Sciatic nerve (tissue), 2 donors: ENCODE measurements at places on chromosomes 4 and X.

- no peak for DNase-seq
Measured at GRCh38 chr4:148980782-148981480, 538.7 kb upstream of the NR3C2 start.

- no peak for DNase-seq
Measured at GRCh38 chrX:103099691-103100090, 6.7 kb upstream of the NXF3 start.

- no peak for DNase-seq
Measured at GRCh38 chr4:27807207-27807606, 946.6 kb downstream of the STIM2 start.

DNA sequence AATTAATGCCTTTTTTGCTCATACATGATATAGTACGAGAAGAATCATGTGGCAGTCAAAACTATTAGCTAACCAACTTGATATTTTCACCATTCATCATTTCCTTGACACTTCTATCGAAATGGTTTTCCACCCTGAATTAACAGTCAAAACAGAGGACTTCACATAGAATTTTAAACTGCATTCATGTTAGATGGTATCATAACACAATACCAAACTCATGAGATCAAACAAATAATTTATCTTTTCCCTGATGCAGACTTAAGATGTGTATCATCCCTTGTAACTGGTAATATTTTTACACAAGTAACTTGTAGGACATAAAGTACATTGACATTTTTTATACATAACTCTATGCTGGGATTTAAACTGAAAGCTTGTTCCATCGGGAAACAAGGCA lies 18.2 kb upstream of the ANTXR2 start:
- DNase-seq = no peak

DNA sequence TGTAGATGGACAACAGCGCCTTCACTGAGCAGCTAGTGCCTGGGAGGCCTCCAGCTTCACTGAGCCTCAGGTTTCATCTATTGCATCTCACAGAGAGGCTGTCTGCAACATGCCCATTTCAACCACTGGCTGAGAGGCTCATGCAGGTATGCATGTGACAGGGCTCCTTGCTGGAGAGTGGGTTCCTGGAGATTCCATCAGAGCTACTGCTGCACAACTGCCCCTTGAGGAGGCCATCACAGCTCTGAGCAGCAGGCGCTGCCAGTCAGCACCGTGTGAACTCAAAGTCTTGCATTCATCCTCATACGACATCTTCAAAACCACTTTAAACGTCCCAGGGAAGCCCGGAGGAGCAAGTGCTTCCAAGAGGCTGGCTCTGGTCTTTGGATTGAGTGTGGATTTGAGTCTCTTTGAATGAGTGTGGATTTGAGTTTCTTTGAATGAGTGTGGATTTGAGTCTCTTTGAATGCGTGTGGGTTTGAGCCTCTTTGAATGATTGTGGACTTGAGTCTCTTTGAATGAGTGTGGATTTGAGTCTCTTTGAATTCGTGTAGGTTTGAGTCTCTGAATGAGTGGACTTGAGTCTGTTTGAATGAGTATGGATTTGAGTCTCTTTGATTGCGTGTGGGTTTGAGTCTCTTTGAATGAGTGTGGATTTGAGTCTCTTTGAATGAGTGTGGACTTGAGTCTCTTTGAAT lies 8.7 kb downstream of the P2RY8 start:
- no peak for DNase-seq

- DNase-seq = peak; percentile 70
Measured at GRCh38 chr4:15654593-15655222, 449 bp downstream of the FBXL5 start.

DNA sequence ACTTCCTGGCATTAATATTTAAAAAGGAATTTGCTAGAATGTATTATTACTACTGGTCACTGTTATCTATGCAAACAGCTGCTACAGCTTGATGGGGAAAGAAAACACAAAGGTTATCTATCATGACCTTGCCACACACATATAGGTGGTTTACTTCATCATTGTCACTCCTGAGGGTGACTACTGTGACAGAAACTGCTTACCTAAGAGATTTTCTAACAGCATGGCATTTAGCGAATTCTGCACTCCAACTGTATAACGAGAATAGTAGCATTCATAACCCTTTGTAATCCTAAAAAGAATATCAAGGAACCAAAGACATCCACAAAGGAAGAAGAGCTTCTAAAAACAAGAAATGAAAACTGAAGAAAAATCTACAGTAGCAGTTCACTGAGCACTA lies 74.6 kb upstream of the SPOCK3 start:
- DNase-seq = no peak

DNA sequence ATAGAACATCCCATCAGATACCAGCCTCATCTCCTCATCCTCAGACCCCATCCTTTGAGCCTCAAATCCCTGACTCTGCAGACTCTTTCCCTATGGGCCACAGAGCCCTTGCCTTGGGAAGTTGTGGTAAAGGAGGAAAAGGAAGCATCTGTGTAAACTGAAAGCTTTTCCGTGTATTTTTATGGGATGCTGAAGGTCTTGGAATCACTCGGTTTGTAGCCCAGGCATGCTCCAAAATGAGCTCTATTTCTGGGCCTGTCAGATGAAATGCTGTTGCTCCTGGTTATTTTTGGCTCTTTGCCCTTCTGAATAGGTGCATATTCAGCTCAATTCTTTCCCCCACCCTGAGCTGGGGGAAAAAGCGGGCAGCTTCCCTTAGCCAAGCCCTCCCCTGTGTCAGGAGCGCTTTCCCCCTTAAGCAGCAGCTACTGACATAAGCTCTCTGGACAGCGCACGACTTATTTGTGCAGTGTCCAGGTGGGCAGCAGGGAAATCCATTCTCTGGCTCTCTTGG lies 5.0 kb upstream of the SEL1L3 start:
- DNase-seq = no peak

GRCh38 chrX:152170621-152171020 lies 32.2 kb upstream of the MAGEA10 start:
- DNase-seq = no peak

- DNase-seq = no peak
Measured at GRCh38 chrX:153596981-153597750, 1.8 kb downstream of the CCNQ start.

DNA sequence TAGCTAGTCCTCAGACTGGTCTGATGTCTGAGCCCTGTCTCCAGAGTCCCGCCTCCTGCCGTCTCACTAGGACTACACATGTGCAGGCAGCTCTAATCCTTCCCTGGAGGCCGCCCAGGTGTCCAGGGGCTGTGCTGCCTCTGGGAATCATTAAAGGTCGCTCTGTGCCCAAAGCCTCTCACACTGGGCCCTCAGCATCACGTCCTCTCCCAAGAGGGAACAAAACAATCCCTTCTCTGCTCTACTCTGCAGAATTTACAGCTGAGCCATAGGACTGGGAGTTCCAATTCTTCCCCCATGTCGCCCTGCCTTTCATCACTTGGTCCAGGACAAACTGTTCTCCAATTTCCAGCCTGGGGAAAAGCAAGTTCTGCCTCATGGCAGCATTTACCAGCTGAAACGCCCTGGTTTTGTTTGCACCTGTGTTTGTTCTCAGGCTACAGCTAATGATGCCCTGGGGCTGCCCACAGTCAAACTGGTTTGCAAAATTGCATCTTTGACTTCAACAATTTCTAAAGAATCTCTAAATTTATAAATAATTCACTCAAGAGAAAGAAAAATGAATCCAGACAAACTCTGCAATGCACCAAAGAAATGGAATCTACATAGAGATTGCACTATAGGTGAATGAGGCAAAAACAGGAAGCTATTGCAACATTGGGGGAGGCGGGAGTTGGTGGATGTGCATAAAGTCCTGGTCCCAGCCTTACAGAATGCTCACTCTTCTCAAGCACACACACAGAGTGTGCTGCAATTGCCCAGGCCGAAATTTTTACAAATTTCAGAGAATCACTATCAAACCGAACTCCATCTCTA lies 7.2 kb upstream of the MRFAP1 start:
- no peak for DNase-seq

DNA sequence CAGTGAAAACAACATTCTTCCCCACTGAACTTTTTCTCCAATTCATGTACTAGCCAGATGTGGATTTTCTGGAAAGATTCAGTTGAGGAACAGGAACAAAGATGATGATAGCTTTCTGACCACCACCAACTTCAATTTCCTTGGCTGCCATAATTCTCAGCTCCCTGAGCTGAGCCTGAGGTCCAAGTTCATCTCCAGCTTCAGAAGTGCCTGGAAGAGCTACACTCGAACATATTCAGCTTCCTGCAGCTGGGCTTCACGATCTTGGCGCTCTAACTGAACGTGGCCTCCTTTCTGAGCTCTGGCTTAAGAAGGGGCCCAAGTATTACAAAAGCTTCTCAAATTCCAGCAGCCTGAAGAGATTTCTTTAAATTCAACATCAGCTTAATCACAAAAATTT lies 83.9 kb downstream of the QDPR start:
- no peak for DNase-seq

- no peak for DNase-seq
Measured at GRCh38 chr4:89482251-89482650, 174.7 kb upstream of the GPRIN3 start.

GRCh38 chrX:69152417-69152841 lies 12.8 kb downstream of the PJA1 start:
- no peak for DNase-seq

- DNase-seq = no peak
Measured at GRCh38 chrX:24266996-24267395, 46.9 kb downstream of the SUPT20HL2 start.

- no peak for DNase-seq
Measured at GRCh38 chr4:79013756-79014155, 74.5 kb upstream of the PAQR3 start.

DNA sequence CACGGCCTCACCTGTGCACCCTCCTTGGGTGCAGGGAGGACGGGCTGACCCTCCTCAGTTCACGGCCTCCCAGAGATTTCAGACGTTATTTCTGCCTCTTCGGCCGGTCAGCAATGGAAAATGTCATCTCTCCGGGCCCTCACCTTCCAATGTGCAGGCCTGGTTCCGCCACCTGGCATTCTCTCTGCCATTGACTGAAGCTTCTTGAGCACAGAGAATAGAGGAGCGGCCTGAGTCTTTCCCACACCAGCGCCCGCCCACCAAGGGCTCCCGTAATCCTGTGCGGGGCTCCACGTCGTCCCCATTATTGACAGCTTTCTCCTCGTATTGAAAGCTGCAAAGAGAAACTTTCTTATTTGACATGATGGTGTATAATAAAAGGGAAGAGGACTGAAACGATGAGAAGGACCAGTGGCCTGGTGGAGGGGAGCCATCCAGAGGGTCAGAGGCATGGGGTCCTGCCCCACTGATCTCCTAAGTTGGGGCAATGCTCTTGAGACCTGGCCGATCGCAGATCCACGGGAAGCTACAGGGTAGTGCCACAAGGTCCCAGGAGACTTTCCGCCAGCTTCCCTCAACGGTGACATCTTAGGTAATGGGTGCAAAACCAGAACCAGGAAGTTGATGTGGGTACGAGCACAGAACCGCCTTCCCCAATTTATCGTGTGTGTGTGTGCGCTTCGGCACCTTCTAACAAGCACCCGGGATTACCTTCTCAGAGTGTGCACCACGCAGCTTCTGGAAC lies 20.6 kb downstream of the HTRA3 start:
- DNase-seq = peak; percentile 47

DNA sequence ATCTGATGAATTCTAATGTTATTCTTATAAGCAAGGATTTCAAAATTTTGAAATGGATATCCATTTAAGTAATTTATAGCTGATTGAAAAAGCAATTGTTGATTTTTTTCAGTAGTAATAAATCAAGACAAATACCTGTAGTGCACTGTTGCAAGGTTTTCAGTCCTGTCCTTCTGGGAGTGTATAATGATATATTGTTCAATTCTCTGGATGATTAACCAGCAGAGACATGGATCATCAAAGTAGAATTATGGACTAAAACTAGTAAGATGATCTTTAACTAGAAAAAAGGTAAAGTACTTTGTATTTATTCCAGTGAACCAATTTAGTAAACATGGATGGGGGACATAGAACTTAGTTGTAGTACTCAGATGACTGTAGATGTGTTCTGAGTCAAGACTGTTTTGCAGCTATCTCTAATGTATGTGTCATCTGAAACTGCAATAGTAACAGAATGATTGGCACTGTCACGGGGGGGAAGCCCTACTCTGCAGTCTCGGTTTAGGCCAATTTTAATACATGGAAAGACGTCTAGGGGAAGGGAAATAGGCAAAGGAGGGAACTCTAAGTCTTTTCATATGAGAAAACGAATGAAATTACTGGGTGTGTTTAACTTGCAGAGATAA lies 121.9 kb downstream of the GLRA3 start:
- no peak for DNase-seq

- DNase-seq = peak; percentile 62
Measured at GRCh38 chrX:125205133-125205917, 114.3 kb upstream of the TEX13C start.

DNA sequence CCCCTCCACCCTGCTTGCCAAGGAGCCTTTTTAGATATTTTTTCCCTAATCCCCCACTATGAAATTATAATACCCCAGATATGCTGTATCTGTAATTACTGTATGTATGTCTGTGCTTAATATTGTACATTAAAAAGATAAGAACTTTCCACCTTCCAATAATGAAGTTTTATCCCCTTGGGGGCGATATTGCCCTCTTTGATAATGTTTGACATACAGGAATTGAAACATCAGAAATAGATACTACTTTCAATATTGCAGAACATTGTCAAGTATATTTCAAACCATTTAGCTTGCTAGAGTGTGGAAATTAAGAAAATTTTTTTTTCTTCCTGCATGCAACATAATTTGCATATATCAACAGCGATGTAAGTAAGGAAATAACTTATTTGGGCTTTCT lies 58.9 kb downstream of the NAF1 start:
- no peak for DNase-seq

- DNase-seq = no peak
Measured at GRCh38 chr4:169618986-169619385, 1.4 kb upstream of the CLCN3 start.

DNA sequence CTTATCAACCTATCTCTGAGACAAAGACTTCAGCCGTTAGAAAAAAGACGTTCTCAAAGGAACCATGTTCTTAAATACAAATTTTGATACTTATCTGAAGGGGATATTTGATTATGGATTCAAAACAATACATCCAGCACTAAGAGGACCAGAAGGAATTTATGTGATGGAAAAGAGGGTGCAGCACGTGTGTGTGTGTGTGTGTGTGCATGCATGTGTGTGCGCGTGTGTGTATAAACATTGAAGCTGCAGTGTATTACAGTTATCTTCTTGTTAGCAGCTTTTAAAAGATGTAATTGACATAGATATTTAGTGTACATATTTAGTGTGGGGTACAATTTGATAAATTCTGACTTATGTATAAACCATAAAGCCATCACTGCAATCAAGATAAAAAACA lies 44.9 kb downstream of the ANK2 start:
- no peak for DNase-seq

GRCh38 chr4:113116414-113117357 lies 67.2 kb downstream of the ANK2 start:
- no peak for DNase-seq

- DNase-seq = no peak
Measured at GRCh38 chrX:129659141-129659540, 4.4 kb upstream of the APLN start.

- DNase-seq = peak; percentile 54
Measured at GRCh38 chrX:153767674-153768055, 3.6 kb downstream of the PLXNB3 start.

GRCh38 chr4:653831-654502 lies 20.1 kb downstream of the ATP5ME start:
- no peak for DNase-seq

GRCh38 chrX:123884809-123885408 lies 25.1 kb downstream of the XIAP start:
- DNase-seq = no peak

- DNase-seq = no peak
Measured at GRCh38 chr4:66219401-66219800, 549.1 kb upstream of the EPHA5 start.

GRCh38 chrX:31070057-31070468 lies 1.8 kb downstream of the FTHL17 start:
- DNase-seq = no peak
